ENCODE measurements at places on chromosomes 5 and 9. TPM values are rescaled to one million over a fixed set of nuclear protein-coding genes. Genes with fewer than 3 reads are reported as not detected.

DNA sequence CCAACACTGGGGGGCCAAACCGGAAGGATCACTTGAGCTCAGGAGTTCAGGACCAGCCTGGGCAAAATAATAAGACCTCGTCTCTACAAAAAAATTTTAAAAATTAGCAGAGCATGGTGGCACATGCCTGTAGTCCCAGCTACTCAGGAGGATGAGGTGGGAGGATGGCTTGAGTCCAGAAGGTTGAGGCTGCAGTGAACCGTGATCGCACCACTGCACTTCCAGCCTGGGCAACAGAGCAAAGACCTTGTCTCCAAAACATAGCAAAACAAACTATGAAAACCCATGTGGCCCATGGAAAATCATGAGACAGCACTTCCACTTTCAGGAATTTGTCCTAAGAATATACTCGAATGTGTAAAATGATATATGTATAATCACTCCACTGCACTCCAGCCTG is 6.1 kb downstream of the SETX start:
- DNase-seq = no peak

DNA sequence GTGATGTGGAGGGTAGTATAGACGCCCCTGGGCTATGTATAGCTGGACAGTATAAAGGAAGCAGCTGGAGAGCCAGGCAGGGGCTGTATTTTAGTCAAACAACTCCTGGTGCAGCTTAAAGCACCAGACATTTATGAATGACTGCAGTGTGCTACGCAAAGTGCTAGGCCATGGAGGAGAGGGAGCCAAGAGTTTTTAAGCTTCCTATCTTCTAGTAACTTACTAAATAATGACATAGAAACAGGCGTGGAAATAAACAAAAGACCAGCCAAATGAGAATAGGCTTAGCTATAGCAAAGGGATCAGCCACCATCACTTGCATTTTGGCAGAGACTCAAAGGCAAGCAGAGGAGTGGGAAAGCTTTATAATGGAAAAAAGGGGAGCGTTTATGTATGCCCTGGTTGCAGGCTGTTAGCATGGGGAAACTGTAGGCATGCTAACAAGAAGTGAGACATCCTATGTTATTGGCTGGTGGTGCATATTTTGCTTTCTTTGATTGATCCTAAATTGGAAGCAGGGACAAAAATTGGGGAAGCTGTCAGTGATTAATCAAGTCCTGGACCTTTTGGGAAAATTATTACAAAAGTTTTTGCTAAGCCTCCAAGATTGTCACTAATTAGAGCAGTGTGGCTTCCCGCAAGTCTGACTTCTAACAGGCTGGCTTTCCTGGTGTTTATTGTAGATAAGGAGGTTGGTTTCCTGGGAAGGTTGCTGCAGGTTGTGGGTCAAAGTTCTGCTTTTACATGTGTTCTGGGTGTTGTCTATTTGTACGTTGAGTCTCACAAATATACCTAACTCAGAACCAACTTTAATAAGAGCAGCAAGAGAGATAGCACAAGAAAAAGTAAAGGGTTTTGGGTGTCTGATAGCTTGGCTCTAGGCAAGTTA is 46.6 kb downstream of the RAB3C start:
- DNase-seq = no peak

GRCh38 chr9:5767968-5768932 is 64.7 kb downstream of the ERMP1 start:
- no peak for DNase-seq

CFAP157 gene
- not detected for total RNA-seq

GRCh38 chr5:8561224-8561840 is 692.4 kb downstream of the MTRR start:
- DNase-seq = no peak

GRCh38 chr5:518721-519120 is 5.5 kb downstream of the SLC9A3 start:
- DNase-seq = no peak

EFNA5 gene
- total RNA-seq = 36.4 TPM

- DNase-seq = peak; percentile 88
Observed at GRCh38 chr5:135356522-135357318, 42.3 kb downstream of the MACROH2A1 start.

DNA sequence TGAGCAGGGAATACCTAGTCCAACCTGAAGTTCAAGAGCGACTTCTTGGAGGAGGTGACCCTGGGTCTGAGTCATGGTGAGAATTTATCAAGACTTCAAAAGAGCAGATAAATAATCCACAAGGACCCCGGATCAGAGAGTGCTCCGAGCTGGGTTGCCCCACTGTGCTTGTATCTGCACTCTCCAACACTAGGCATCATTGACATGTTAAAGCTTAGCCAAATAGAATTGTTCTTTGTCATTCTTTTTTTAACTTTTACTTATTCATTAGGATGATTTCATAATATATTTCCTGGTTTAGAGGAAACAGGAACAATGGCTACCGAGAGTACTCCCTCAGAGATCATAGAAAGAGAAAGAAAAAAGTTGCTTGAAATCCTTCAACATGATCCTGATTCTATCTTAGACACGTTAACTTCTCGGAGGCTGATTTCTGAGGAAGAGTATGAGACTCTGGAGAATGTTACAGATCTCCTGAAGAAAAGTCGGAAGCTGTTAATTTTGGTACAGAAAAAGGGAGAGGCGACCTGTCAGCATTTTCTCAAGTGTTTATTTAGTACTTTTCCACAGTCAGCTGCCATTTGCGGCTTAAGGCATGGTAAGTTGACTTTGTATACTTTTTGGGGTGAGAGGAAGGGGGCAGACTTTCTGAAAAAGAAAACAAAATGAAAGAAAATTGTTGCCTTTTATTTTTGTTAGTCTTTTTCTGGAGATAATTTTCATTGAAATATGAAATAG is at the start of gene CARD6:
Gene CARD6 (plus strand): TSS at position 300 of the 738 bp plus-strand sequence. CDS start 16 bp downstream, at position 316.
- DNase-seq = no peak

IL17B gene
- not detected for total RNA-seq

DNA sequence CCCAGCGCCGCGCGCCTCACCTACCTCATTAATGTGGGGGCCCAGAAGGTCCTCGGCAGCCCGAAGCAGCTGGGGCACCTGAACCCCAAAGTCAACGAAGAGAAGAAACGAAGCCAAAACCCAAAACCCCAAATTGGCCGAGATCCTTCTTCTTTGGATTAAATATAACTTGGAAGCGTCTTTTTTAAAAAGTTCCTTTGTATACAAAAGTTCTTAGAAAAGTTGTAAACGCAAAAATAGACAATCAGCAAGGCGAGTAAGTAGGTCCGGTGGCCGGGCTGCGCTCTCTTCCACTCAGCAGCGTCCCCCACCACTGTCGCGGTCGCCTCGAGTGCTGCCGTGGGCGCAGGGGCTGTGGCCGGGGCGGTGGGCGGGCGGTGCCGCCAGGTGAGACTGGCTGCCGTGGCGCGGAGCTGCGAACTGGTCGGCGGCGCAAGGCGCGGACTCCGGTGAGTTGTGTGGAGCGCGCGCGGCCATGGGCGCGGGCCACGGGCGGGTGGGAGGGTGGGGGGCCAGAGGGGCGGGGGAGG is 360 bp downstream of the KLF4 start:
- DNase-seq = no peak

DNA sequence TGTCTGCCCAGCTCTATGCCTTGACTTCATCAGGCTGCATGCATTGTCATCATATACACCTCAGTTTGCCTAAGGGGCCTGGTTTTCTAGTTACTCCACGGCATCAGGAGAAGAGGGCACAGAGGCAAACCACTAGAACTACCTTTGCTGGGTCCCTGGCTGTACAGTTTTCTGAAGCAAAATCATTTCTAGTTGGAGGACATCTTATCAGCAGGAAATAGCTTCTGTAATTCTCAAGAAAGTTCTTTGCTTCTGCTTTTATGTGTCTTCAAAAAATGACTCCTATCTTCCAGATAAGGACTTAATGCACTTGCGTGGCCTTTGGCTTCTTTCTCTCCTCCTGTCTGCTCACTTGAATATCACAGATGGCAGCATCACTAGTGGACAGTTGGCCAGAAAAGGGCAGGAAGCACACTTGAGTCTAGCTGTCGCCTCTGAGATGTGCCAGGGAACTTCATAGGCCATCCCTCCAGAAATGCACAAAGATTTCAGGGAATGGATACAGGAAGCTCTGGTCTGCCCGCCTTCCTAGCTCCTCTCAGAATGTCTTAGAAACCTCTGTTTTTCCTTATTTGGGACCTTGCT is 22.4 kb upstream of the LTC4S start:
- no peak for DNase-seq

DNA sequence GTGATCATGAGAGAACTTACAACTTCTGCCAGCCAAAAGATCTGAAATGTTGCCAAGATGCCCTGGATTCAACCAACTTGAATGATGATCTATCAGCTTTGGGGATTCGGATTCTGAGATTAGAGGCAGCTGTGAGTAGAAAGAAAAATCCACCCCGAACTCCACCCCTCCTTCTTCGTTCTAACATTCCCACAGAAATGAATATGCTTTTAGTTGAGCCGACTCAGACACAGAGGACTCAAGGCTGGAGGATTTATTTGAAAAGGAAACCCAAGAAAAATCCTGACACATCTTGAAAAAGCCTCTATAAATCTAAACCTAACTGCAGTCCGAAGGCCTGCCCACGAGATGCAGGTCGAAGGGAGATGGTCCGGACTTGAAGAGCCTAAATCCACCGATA is 275.0 kb downstream of the GAS1 start:
- DNase-seq = no peak

DNA sequence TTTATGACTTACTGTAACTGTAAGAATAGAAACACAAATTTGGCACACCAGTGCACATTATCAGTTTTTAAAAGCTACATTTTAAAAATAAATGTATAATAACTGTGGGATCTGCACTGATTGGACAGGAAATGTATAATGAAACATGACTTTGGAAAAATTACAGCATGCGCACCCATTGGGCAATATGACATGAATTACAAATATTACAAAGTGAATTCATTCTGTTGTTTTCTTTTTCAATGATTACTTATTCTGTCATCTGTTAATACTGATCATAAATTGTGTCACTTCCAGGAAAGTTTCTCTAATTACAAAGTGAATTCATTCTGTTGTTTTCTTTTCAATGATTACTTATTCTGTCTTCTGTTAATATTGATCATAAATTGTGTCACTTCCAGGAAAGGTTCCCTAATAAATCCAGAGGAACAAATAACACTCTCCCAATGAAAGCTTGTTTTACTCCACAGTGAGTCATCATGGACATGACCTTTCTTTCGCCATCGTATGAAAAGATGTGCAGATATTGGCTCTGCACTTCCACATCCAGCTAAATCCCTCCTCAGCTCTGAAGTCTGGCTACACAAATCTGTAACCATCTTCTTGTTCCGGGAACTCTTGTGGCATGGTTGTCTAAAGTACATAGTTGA is 297.0 kb upstream of the HAPLN1 start:
- no peak for DNase-seq

PCDHGA4 gene
- total RNA-seq = 8.4 TPM

- DNase-seq = no peak
Observed at GRCh38 chr5:9505225-9505624, 40.6 kb downstream of the SEMA5A start.

- no peak for DNase-seq
Observed at GRCh38 chr9:136392538-136393449, 7.2 kb downstream of the SNAPC4 start.

- no peak for DNase-seq
Observed at GRCh38 chr5:106080535-106080934, 1590.2 kb downstream of the EFNA5 start.

DNA sequence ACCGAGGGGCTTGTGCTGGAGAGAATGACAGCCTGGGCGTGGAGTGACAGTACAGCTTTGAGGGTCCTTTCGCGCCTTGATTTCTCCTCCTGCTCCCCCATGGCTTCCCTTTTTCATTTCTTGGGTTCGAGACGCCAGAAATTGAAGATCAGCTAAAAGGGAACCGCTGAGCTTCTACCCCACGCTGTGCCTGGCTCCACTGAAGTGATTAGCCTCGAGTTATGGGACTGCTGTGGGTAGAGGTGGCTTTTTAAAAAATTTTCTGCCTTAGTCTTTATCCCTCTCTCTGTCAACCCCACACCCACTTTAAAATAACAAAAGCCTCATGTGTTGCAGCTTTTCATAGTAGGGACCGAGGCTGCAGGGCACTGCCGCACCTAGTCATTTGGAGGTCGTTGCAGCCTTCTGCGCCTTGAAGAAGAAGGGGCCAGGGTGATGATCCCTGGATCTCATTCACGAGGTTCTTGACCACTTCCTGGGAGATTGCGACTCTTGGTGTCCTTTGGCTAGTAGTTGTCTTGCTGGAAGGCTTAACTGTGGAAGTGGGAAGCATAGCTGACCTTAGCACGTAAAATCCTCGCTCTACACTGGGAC is 603 bp downstream of the PPIP5K2 start:
- DNase-seq = no peak

PCDHA2 gene
- not detected for total RNA-seq

- DNase-seq = no peak
Observed at GRCh38 chr5:5816960-5817359, 394.5 kb downstream of the ICE1 start.

DNA sequence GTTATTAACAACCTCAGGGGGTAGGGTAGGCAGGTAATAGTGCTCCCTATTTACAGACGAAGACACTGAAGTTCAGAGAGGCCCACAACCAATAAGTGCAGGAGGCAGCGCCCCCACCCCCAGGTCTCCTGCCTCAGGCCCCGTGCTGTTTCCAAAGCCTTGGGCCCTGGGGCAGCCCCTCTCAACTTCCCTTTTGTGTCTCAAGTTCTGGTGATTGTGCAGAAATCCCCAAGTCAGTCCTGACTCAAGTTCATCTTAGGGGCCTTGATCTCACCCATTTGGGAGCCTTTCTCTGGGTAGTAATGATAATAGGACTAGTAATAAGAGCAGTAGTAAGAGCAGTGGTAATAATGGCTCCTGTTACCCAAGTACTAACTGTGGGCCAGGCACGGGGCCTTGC is 35.5 kb upstream of the ASS1 start:
- no peak for DNase-seq

DNA sequence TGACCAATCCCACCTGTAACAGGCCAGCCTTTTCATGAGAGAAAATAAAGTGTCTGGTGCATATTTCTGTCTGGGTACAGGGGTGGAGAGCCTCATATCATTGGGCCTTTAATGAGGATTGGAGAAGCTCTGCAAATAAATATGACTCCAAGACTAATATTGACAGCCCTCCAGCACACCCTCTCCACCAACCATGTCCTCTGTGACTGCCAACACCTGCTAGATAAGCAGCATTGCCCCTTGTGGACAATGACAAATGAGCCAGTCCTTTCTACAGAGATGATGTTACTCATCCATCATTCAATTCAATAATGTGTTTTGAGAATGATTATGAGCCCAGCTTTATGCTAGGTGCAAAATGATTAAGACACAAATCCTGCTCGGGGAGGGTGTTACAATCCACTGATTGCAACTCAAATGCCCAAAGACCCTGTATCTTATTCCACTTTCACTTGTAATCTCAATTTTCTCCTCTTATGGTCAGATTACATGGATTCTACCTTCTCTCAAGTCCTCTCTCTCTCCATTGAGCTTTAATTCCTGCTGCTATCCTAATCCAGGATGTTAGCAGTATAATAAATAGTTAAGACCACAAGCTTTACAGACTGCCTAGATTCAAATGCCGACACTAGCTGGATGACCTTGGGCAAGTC is 2.1 kb upstream of the GFRA3 start:
- DNase-seq = no peak
